ENCODE measurements at places on chromosomes 7 and 10. TPM values are rescaled to one million over a fixed set of nuclear protein-coding genes. Genes with fewer than 3 reads are reported as not detected.

The CYP3A5 gene
- 0.96 TPM for total RNA-seq

DNA sequence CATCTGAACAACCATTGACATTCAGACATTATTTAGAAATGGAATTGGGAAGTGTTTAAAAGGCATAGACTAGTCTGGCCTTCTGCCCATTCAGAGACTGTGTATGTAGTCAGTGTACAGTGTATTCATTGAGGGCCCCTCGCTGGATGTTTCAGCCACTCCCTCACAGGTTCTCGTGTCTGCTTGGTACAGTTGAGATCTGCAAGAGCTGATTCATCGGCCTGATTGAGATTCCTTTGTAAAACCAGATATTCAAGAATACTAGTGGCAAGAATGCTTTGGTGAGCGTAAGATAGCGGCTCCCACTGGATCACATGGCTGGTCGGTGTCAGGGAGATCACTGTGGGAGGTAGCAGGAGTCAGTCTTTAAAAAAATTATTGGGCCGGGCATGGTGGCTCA is 119.5 kb downstream of the TCF7L2 start:
- H3K27ac ChIP-seq, result no peak overlapping the region
- H3K4me3 ChIP-seq, result no peak overlapping the region
- DNase-seq, result no peak

GRCh38 chr7:52270301-52270700 is 765.1 kb upstream of the POM121L12 start:
- no peak for DNase-seq
- H3K27me3 ChIP-seq, result no peaks in the 10 kb centered on the region
- no peak overlapping the region for H3K4me3 ChIP-seq
- no peaks in the 10 kb centered on the region for H3K36me3 ChIP-seq
- H3K27ac ChIP-seq, result no peak overlapping the region

DNA sequence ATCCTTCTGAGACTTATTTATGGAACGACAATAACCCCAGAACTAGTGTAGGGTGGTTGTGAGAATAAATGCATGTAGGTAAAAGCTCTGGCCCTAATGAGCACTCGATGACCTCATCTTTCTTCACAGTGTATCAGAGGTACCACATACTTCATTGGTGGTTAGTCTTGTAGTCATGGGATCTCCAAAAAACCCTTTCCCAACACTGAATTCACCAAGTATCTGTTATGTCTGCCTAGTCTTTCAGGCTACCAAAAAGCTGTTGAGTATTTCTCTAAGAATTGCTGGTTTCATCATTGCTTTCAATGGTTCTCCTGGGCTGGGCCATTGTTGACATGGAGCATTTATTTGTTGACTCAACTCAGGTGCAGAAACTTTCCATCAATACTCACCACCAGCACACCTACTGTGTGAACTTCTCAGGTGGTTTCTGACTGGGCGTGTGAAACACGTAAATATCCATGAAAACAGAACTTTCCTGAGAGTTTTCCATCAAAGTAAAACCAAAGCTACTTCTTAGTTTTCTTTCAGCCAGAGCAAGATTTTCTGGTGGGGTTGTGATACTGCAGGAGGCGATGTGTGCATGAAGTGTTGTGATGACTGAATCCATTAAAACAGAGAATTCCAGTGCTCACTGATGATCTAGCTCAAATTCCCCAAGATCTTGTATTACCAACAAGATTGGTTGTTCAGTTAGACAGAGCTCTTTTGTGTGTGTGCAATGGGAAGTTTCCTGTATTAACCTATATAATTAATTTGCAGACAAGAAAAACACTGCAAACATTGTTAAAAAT is 51.4 kb upstream of the SLC35B4 start:
- H3K27me3 ChIP-seq, result peaks cover 24% of the 10 kb centered on the region
- H3K27ac ChIP-seq, result no peak overlapping the region
- DNase-seq, result no peak

GRCh38 chr10:47359626-47360418 is 11.7 kb downstream of the RBP3 start:
- H3K4me3 ChIP-seq, result no peak overlapping the region
- H3K27me3 ChIP-seq, result peaks cover 40% of the 10 kb centered on the region
- H3K36me3 ChIP-seq, result no peaks in the 10 kb centered on the region
- DNase-seq, result no peak
- H3K4me1 ChIP-seq, result peaks cover 3% of the 10 kb centered on the region

The CREB3L2 gene
- total RNA-seq, result 44.7 TPM

- no peak for DNase-seq
- no peak overlapping the region for H3K4me3 ChIP-seq
- peaks cover 5% of the 10 kb centered on the region for H3K27me3 ChIP-seq
- no peak overlapping the region for H3K27ac ChIP-seq
Measured at GRCh38 chr10:95988702-95989101, 54.7 kb upstream of the CCNJ start.

GRCh38 chr10:77940225-77940624 is 13.7 kb upstream of the DLG5 start:
- peaks cover 23% of the 10 kb centered on the region for H3K4me1 ChIP-seq
- no peaks in the 10 kb centered on the region for H3K36me3 ChIP-seq
- no peak for DNase-seq
- H3K4me3 ChIP-seq, result no peak overlapping the region
- H3K27ac ChIP-seq, result no peak overlapping the region

The RBP4 gene
- total RNA-seq, result 0.91 TPM

DNA sequence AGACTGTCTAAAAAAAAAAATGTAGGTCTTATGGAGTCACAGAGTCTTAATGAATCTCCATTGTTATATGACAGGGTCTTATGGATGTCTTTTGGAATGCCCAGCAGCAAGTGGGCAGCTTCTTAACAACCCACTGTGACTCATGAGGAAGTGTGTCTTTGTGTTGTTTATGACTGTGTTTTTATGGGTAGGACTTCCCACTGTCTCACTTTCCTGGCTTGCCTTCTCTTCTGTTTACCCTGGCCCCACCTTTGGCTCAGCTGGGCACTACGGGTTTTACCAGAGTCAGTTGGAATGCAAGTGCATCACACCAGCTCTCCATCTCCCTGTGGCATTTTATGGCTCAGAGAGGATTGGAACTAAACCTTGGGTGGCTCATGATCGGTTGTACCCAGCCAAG is 580.5 kb downstream of the AUTS2 start:
- no peak overlapping the region for H3K27ac ChIP-seq
- no peaks in the 10 kb centered on the region for H3K4me1 ChIP-seq
- DNase-seq, result no peak
- H3K27me3 ChIP-seq, result no peaks in the 10 kb centered on the region
- H3K4me3 ChIP-seq, result no peak overlapping the region

- H3K27ac ChIP-seq, result no peak overlapping the region
- no peak for DNase-seq
- H3K36me3 ChIP-seq, result peaks cover 87% of the 10 kb centered on the region
- H3K4me1 ChIP-seq, result no peaks in the 10 kb centered on the region
Measured at GRCh38 chr10:870564-871166, 60.8 kb downstream of the LARP4B start.

GRCh38 chr10:33032654-33033151 is 74.7 kb upstream of the ITGB1 start:
- no peak overlapping the region for H3K27ac ChIP-seq
- DNase-seq, result no peak
- no peak overlapping the region for H3K4me3 ChIP-seq
- no peaks in the 10 kb centered on the region for H3K36me3 ChIP-seq
- peaks cover 5% of the 10 kb centered on the region for H3K27me3 ChIP-seq

- no peak overlapping the region for H3K27ac ChIP-seq
- H3K27me3 ChIP-seq, result no peaks in the 10 kb centered on the region
- H3K36me3 ChIP-seq, result no peaks in the 10 kb centered on the region
- DNase-seq, result no peak
- no peak overlapping the region for H3K4me3 ChIP-seq
Measured at GRCh38 chr7:139650429-139651100, 127.1 kb downstream of the CLEC2L start.

The ORAI2 gene
- 23.5 TPM for total RNA-seq

DNA sequence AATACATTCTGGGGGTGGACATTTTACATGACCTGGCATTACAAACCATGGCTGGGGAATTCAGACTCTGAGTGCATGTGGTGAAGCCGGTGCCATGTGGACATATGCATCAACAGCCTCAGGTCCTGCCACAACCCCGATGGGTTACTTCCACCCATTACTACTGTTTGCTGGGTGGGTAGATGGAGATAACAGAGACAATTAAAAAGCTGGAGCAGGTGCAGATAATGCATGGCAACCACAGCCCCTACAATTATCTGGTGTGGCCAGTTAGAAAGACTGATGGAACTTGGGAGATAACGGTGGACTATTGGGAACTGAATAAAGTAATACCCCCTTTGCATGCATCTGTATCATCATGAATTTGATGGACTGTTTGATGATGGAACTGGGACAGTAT is 21.6 kb upstream of the ADAMTS14 start:
- H3K27ac ChIP-seq, result no peak overlapping the region
- H3K27me3 ChIP-seq, result no peaks in the 10 kb centered on the region
- no peak overlapping the region for H3K4me3 ChIP-seq
- DNase-seq, result no peak

- H3K4me1 ChIP-seq, result no peaks in the 10 kb centered on the region
- H3K27ac ChIP-seq, result no peak overlapping the region
- no peak for DNase-seq
- no peak overlapping the region for H3K4me3 ChIP-seq
- no peaks in the 10 kb centered on the region for H3K36me3 ChIP-seq
- peaks cover 2% of the 10 kb centered on the region for H3K27me3 ChIP-seq
Measured at GRCh38 chr10:120949609-120950031, 98.5 kb downstream of the WDR11 start.

The PRTFDC1 gene
- total RNA-seq, result 7.5 TPM

The SHH gene
- 0.09 TPM for total RNA-seq

GRCh38 chr7:11155883-11156282 is 182.2 kb downstream of the PHF14 start:
- H3K4me1 ChIP-seq, result no peaks in the 10 kb centered on the region
- H3K4me3 ChIP-seq, result no peak overlapping the region
- no peaks in the 10 kb centered on the region for H3K27me3 ChIP-seq
- no peak for DNase-seq
- H3K27ac ChIP-seq, result no peak overlapping the region
- no peaks in the 10 kb centered on the region for H3K36me3 ChIP-seq

- H3K27me3 ChIP-seq, result no peaks in the 10 kb centered on the region
- no peaks in the 10 kb centered on the region for H3K36me3 ChIP-seq
- no peaks in the 10 kb centered on the region for H3K4me1 ChIP-seq
- no peak for DNase-seq
- H3K27ac ChIP-seq, result no peak overlapping the region
Measured at GRCh38 chr7:144768633-144769032, 67.2 kb downstream of the TPK1 start.

The UPK3BL2 gene
- 17.6 TPM for total RNA-seq

The JAKMIP3 gene
- total RNA-seq, result not detected

DNA sequence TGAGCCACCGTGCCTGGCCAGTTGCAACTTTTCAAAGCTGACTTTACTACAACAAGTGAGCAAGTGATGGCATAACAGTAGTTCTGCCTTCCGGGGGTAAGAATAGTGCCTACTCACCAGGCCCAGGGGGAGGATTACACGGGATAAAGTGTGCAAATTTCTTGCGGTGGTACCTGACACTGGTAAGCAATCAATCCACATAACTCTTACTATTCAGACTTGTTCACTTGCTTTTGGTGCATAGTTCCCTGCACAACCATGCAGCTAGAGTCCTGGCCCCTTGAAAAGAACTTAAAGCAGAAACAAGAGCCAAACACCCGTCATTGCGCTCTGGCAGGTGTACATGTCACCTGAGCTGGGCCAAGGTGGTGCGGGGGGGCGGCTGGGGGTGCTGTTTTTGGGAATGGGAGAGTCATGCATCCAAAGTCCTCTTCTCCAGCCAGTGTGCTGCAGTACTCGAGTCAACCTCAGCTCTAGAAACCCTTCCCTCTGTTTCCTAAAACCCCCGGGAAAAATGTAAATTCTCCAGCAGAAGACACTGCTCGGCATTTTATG is 5.4 kb upstream of the COBL start:
- no peak overlapping the region for H3K4me3 ChIP-seq
- peaks cover 42% of the 10 kb centered on the region for H3K27me3 ChIP-seq
- H3K36me3 ChIP-seq, result no peaks in the 10 kb centered on the region
- peaks cover 3% of the 10 kb centered on the region for H3K4me1 ChIP-seq

DNA sequence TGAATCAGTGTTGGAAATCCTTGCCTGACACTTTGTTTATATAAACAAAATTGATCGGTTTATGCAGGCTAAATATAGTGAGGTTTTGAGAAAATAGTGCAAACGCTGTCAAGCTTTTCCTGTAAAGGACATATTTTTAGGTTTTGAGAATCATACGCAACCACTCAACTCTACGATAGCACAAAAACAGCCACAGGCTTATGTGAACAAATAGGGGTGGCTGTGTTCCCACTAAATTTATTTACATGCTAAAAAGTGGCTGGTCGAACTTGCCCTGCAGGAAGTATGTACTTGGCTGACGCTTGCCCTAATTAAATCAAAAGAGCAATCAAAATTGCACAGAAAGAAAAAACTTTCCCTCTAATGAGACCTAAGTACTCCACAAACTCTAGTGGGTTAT is 234.7 kb upstream of the CACNA2D1 start:
- no peaks in the 10 kb centered on the region for H3K36me3 ChIP-seq
- H3K4me3 ChIP-seq, result no peak overlapping the region
- no peaks in the 10 kb centered on the region for H3K27me3 ChIP-seq

GRCh38 chr10:29482591-29483431 is 152.0 kb downstream of the SVIL start:
- H3K4me1 ChIP-seq, result no peaks in the 10 kb centered on the region
- H3K27ac ChIP-seq, result no peak overlapping the region
- H3K27me3 ChIP-seq, result peaks cover 24% of the 10 kb centered on the region

DNA sequence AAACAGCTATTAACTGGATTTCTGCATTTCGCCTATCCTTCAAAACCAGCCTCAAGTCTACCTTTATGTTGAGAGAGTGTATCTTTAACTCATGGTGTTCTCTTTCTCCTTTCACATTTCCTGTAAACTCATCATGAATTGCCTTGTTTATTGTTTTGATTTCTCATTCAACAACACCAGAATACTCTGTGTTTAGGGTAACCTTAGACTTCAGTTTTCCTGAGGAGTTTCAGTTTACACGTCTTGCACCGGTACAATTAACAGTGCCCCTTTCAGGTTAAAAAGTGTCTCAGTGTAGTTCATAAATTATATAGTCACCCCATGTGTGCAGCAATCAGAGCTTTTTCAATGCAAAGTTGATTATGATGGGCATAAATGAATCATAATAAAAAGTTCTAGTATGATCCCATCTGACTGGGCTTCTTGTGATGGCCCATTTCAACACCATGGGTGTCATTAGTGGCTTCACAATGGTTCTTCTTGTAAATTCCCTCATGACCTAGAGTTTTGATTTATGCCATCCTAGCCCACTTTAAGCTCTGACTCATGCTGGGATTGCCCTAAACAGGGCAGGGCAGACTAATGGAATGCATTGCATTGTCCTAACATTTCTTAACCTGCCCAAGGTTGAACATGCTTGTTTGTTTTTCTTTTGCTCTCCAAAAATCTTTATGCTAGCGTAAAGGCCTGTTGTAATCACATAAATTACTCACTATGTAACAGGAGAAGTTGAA is 22.0 kb downstream of the ITGB8 start:
- H3K36me3 ChIP-seq, result no peaks in the 10 kb centered on the region
- H3K4me1 ChIP-seq, result no peaks in the 10 kb centered on the region
- H3K27ac ChIP-seq, result no peak overlapping the region
- no peak overlapping the region for H3K4me3 ChIP-seq
- no peak for DNase-seq

- H3K4me1 ChIP-seq, result no peaks in the 10 kb centered on the region
- H3K27me3 ChIP-seq, result 0 out of 3 replicates have a peak, but pooled peaks cover 4% of the 10 kb centered on the region
- no peak overlapping the region for H3K27ac ChIP-seq
- no peaks in the 10 kb centered on the region for H3K36me3 ChIP-seq
- DNase-seq, result no peak
Measured at GRCh38 chr7:47725031-47725780, 143.3 kb upstream of the TNS3 start.

The OR6B1 gene
- not detected for total RNA-seq

GRCh38 chr7:2163600-2164555 is 68.9 kb downstream of the MAD1L1 start:
- DNase-seq, result no peak
- H3K27ac ChIP-seq, result no peak overlapping the region
- peaks cover 12% of the 10 kb centered on the region for H3K36me3 ChIP-seq
- no peaks in the 10 kb centered on the region for H3K27me3 ChIP-seq
- H3K4me1 ChIP-seq, result peaks cover 37% of the 10 kb centered on the region
- H3K4me3 ChIP-seq, result no peak overlapping the region

All from K562 (cell line).